ENCODE measurements at places on chromosomes 2 and 18.
A peak's percentile ranks its signal among the peaks of the same experiment; 100 is the strongest.

DNA sequence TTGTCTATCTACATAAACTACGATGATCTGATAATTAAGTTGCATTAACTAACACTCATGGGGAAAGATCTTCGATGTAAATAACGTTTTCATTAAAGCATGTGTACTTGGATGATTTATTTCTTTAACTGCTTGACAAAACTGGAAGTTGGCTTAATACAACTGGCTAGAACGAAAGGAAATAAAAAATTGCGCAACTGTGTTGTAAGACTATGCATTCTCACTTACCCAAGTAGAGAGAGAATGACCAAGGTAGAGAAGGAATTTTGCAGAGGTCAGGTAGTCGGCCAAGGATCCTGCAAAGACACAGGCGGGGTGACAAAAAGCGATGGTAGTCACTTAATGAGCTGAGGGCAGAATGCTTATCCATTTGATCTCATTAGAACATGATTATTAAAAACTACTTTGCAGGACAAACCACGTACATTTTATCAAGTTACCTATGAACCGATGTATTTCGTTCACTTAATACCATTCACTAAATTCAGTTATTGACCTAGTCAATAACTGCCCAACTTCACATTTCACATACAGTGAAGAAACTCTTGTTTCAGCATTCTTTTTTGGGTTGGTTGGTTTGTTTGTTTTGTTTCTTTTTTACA is 900 bp downstream of the SLC40A1 start:
- DNase-seq, result no peak

- no peak for DNase-seq
Measured at GRCh38 chr2:223820549-223820948, 16.8 kb downstream of the AP1S3 start.

GRCh38 chr2:195659114-195659513 is 2.1 kb downstream of the SLC39A10 start:
- DNase-seq, result no peak

GRCh38 chr2:223545830-223546229 is 56.3 kb downstream of the SCG2 start:
- no peak for DNase-seq

DNA sequence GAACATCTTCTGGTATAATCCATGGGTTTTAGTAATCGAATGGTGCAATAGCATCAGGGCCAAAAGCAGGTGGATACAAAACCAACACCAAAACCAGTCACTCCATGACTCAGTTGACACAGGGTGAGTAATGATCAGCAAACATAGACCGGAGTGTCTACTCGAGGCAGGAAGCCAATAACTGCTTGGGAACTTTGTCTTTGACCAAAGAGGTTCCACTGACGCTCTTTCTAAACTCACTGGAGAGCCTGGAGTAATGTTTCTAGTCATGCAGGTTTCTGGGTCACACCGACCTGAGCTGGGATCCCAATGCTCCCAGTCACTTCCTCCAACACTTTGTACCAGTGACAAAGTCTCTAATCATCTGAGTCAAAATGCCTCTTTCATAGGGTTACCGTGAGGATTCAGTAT is 30.9 kb downstream of the MREG start:
- no peak for DNase-seq

- no peak for DNase-seq
Measured at GRCh38 chr2:233934524-233934923, 17.4 kb downstream of the TRPM8 start.

DNA sequence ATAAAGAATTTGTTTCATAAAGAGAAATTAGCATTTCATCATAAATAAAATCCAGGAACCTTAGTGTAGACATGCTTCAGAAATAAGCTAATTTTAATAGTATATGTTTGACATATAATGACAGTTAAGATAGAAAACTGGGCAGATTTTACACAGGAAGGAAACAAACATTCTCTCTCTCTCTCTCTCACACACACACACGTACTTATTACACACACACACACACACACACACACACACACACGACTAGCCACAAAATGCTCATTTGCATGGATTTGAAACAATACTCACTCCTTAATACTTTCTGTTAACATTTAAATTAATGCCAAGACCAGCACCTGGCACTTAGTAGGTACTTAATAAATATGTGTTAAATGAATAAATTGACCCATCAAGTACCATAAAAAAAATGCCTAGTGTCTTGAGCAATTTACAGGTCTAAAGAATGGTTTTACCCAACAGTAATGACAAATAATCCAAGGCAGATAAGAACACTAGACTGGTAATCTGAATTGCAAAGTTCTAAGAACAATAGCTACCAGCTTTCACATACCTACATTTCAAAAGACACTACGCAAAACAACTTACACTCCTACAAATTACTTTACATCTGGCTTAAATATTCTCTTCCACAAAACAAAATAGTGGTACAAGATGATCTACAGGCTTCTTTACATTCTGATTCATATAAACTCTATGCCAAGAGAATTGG is 2.9 kb upstream of the GALNT3 start:
- DNase-seq, result no peak

- no peak for DNase-seq
Measured at GRCh38 chr2:74281141-74281975, 61.9 kb downstream of the SLC4A5 start.

GRCh38 chr2:219298759-219299371 is 10.3 kb downstream of the PTPRN start:
- peak; percentile 82 for DNase-seq

GRCh38 chr18:47758000-47758399 is 172.5 kb downstream of the SMAD2 start:
- DNase-seq, result no peak

DNA sequence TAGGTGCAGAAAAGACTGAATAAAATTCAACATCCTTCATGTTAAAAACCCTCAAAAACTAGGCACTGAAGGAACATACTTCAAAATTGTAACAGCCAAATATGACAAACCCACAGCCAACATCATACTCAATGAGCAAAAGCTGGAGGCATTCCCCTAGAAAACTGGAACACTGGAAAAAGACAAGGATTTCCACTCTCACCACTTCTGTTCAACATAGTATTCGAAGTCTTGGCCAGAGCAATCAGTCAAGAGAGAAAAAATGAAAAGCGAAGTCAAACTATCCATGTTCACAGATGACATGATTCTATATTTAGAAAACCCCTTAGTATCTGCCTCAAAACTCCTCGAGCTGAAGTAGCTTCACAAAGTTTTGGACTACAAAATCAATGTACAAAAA is 282.3 kb downstream of the PID1 start:
- DNase-seq, result no peak

- DNase-seq, result no peak
Measured at GRCh38 chr2:26463244-26464192, 14.4 kb downstream of the OTOF start.

GRCh38 chr18:48459016-48459415 is 49.8 kb upstream of the ZBTB7C start:
- DNase-seq, result no peak

GRCh38 chr2:159891917-159892730 is 94.1 kb upstream of the CD302 start:
- DNase-seq, result no peak

GRCh38 chr2:10970666-10971065 is 58.9 kb downstream of the KCNF1 start:
- no peak for DNase-seq

DNA sequence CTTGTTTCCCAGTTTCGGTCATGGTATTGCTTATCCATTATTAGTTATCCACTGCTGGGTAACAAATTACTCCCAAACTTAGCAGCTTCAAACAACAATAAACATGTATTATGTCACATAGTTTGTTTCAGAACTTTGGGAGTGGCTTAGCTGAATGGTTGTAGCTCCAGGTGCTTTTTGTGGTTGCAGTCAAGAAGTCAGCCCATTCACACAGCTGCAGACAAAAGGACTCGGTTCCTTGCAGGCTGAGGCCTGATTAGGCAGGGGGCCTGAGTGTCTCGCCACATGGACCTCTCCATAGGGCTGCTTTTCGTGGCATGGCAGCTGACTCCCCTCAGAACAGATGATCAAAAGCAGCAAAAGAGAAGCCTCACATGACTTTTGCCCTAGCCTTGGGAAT is 58.2 kb upstream of the ITGA4 start:
- DNase-seq, result no peak

DNA sequence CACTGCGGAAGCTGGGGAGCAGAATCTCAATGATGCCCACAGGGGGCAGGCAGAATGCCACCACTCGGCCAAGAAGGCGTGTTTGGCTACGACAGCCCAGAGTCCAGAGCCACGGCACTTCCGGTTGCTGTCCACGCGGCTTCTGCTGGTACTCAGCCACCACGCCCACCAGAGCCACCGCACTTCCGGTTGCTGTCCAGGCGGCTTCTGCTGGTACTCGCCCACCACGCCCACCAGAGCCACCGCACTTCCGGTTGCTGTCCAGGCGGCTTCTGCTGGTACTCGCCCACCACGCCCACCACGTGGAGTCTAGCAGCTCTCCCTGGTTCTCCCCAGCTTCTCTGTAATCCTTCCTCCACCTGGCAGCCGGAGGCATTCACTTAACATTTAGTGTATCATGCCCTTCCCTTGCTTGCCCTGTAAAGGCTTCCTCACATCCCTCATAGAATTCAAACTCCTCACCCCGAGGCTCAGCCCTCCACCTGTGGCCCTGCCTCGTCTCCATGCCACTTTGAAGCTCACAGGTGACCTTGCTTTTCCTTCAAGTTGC is 40.1 kb upstream of the APCDD1 start:
- no peak for DNase-seq

GRCh38 chr18:47731276-47731675 is 199.2 kb downstream of the SMAD2 start:
- DNase-seq, result no peak

- no peak for DNase-seq
Measured at GRCh38 chr2:65363879-65364666, 68.3 kb downstream of the SPRED2 start.

DNA sequence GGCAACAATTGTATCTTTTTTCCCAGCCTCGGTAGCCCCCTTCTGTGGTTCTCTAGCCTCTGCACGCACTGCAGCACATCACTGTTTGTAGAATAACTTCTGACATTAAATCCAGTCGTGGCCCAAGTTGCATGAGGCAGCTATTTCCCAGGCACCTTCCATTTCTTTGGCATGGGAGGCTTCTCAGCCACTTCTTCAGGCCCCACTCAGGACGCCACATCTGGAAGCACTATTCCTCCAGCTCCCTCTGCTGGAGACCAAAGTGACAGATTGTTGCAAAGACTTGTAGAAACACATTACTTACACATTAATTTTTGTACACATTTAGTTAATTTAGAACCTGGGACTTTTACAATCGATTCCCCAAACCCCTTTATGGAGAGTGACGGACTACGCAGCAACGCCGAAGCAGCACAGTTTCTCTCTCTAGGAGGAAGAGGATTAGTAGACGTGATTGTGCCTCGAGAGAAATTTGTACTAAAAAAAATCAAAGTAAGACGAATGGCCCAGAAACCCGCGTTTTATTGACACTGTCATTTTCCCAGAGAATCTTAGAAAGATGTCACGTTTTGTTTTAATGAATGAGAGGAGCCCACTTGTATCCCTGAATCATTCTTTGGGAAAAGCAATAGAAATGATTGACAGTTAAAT is 57.8 kb upstream of the RGPD5 start:
- DNase-seq, result no peak

GRCh38 chr2:59413751-59414570 is 1139.5 kb downstream of the BCL11A start:
- no peak for DNase-seq

GRCh38 chr2:105712981-105713596 is 31.6 kb upstream of the NCK2 start:
- no peak for DNase-seq

DNA sequence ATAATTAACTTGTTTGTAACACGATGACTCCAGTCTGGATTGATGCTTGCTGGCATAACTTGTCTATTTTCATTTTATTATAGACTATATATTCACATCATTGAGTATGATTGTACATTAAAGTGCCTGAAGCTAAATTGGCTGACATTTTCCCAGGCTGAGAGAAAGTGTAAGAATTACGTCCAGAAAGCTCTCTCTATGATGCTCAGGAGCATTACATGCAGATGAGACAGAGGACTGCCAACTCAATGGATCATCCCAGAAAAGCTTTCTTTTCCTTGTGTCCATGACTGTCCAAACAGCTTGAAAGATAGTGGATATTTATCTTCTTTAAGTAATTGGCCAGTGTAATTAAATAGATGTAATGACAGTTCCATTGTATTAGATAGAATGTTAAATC is 1372.2 kb upstream of the TMEFF2 start:
- DNase-seq, result no peak

- DNase-seq, result no peak
Measured at GRCh38 chr2:77999376-77999775, 477.2 kb upstream of the LRRTM4 start.

- no peak for DNase-seq
Measured at GRCh38 chr2:19871836-19872235, 29.9 kb downstream of the TTC32 start.

DNA sequence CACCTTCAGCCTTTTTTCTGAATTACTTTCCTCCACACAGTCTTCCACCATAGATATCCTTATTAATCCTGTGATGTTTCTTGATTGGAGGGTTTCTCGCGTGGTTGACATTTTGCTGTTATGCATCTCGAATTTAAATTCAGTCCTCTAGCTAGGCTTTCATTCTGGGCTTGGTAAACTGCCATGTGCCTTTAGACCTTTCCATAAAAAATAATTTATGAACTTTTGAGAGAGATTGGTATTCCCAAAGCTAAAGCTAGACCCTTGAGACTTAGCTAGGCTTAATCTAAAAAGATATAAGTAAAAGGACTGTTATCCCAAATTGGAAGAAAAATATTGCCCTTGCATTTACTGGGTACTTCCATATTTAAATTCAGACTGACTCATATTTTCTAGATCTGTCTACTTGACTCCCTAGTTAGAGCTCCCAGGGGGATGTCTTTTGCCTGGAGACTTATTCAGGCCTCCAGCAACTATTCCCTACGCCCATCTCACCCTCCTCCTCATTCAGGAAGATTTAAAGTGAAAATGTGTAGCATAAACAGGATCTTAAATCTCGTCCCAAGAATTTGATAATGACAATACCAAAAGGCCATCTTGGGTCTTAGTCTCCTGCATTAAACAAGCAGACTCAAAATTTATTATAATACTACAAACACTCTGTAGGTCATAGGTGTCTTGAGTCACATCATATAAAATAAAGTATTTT is 60.3 kb downstream of the KIAA2012 start:
- no peak for DNase-seq

DNA sequence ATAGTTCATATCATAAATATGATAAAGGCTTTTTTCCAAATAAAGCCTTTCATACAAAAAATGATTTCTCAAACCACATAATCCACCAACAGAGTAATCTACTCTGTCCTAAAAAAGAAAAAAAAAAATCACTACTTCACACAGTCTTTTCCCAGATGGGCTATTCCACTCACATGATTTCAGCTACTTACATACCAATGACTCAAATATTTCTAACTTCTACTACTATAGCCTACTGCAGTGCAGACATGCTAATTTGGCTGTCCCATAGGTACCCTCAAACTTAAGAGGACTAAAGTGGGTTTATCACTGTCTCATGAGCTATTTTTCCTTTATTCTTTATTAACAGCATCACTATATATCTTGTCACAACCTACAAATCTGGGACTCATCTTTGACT is 57.4 kb downstream of the SLC66A3 start:
- DNase-seq, result no peak

GRCh38 chr18:52531836-52532235 is 191.8 kb downstream of the DCC start:
- DNase-seq, result no peak
